ENCODE measurements at places on chromosomes 3 and 15.
A peak's percentile ranks its signal among the peaks of the same experiment; 100 is the strongest.

DNA sequence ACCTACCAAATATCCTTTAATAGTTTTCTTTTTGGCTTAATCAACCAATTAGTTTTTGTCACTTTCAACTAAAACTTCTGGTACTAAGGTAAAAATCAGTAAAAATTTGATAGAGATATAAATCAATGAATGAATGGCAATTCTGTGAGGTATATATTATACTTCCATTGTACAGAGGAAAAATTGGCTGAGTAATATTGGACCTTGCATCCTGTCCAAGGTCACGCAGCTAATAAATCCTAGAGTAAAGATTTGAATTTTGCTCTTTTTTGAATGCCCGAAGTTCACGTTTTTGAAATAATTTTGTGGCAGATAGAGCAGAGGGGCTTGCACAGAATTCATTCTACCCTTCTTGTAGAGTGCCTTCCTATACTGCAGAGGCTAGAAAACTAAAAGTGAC lies 81.1 kb upstream of the ZNF280D start:
- DNase-seq: no peak

DNA sequence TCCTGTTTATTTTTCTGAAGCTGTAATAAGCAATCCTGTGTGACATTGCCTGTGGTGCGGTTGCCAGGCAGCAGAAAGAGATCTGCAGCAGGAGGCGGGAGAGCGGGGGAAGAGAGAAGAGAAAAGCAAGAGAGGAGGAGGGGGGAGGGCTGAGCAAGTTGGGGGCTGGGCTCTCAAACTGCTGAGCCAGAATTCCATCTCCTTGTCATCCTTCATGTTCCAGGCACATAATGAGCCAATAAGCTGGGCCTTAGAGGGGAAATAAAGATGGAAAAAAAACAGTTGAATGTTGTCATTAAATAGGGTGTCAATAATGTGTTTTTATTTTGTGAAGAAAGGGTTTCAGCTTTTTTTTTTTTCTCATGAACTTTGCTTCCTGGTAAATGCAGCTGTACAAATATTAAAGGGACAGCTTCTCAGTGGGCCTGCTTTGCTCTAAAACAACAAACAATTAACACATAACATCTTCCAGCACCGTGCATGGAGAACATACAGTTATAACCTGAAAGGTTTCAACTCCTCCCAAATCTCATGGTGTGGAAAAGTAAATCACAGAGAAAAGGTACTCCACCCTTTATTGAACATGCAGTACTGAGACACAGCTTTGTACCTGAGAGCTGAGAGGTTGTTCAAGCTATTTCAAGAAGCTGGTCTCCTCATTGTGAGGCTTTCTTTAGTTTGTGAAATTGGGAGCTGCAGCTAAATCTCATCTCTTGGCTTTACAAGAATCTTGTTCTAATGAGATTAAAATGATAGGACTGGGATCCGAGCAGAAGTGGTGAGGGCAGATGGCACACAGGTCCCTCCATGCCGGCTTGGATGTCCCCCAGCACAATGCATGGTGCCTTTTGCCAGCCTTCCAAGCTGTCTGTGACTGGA lies 451.1 kb upstream of the KCNMB2 start:
- peak; percentile 36 for DNase-seq

- DNase-seq: no peak
Measured at GRCh38 chr3:4758957-4759656, 220.1 kb upstream of the BHLHE40 start.

DNA sequence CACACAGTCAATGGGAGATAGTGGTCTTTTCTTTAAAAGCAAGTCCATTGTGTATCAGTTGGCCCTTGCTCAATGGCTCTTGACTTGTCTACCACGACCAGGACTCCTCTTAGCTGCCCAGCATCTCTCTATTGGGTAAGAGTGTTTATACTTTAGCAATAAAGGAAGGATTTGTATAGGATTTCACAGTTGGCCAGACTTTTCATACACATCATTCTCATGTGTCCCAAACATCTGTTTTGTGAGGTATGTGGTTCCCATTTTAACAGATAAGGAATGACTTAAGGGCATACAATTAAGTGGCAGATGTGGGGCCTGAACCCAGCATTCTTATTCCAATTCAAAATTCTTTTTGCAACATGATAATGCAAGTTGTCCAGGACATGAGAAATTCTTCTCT lies 191.5 kb downstream of the CHST2 start:
- DNase-seq: no peak

DNA sequence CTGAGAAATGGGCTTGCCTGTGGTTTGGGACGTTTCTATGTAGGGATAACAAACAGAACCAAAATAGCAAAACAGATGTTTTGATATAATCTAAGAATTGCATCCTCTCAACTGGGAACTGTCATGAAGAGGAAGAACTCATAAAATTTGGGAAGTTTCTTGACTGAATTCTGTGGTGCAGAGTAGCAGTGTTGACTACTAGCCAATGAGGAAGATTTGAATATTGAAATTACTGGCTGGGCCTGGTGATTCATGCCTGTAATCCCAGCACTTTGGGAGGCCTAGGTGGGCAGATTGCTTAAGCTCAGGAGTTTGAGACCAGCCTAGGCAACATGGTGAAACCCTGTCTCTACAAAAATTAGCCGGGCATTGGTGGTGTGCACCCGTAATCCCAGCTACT lies 42.2 kb downstream of the ZNF609 start:
- DNase-seq: no peak

DNA sequence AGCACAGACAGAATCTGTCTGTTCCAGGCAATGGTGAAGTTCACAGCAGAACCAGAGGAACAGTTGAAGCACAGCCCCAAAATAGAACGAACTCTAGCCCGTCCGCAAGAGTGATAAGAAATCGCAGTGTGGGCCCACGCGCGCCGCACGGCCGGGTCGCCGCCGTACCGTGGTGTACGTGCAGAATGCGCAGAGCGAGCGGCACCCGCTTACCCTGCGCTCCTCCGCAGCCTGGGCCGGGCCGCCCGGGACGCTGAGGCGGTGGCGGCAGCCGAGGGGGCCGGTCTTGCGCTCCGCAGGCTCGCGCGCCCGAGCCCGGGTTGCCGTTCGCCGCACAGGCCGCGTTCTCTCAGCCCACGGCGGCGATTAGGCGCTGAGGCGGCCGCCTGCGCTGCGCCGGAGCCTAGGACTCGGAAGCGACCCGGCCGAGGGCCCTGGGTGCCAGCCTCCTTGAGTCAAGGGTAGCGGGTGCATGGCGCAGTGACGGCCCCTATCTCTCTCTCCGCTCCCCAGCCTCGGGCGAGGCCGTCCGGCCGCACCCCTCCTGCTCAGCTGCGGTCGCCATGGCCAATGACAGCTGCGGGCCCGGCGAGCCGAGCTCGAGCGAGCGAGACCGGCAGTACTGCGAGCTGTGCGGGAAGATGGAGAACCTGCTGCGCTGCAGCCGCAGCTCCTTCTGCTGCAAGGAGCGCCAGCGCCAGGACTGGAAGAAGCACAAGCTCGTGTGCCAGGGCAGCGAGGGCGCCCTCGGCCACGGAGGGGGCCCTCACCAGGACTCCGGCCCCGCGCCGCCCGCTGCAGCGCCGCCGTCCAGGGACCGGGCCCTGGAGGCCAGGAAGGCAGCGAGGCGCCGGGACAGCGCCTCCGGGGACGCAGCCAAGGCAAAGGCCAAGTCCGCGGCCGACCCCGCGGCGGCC lies 20.5 kb downstream of the WDR73 start:
- peak; percentile 64 for DNase-seq

DNA sequence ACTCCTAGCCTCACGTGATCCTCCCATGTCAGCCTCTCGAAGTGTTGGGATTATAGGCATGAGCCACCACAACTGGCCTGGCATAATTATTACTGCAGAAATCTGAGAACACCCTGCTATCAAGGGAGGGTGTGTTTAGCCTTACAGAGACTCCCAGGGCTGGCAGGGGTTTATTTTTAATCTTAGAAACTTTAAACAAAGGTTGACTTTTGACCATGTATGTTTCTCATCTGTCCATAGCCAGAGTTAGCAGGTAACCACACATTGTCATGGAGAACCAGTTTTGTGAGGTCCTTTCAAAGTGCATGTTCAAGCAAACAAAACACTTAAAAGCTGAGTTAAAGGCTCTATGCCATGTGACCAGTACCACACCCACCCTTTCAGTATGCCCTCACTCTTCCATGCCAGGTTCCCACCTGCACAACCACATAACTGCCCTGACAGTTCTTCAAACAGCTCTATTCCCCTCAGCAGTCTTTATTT lies 11.1 kb downstream of the SIAH2 start:
- no peak for DNase-seq

GRCh38 chr15:59654046-59654445 lies 3.3 kb downstream of the GTF2A2 start:
- no peak for DNase-seq

GRCh38 chr15:81069356-81069755 lies 64.7 kb upstream of the CFAP161 start:
- DNase-seq: no peak

GRCh38 chr15:51917493-51917892 lies 54.1 kb downstream of the LEO1 start:
- no peak for DNase-seq

DNA sequence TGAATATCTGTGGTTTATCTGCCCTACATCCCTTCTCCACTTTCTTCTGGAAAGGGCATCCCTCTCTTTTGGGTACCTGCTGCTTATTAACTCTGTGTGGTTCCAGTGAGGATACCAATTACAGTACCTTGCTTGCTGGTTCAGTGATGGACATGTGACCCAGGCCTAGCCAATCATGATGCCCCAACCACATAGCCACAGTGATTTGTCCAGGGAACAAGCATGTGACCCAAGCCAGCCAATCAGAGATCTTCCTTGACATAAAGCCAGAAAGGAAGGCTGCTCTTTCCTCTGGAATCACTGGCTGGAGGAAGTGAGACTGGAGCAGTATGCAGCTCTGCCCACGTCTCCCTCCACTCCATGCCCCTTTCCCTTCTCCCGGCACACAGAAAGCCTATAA lies 10.9 kb upstream of the TMEM158 start:
- no peak for DNase-seq

DNA sequence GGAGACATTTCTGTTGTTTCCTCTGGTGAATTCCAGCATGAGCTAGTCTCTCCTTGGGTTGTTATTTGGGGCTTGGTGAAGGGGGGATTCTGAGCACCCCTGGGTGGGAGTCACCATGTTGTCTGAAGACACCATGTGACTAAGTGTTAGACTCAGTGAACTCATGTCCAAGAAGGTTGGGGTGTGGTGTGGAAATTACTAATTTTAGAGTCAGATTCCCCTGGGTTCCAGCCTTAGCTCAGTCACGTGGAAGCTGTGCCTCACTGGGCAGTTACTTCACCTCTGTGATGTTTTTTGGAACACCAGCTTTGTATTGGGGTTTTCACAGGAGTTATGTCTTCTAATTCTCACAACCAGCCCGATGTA lies 171.5 kb downstream of the RPLP1 start:
- no peak for DNase-seq

- no peak for DNase-seq
Measured at GRCh38 chr3:63779227-63779626, 39.9 kb upstream of the C3orf49 start.

GRCh38 chr3:194861375-194861774 lies 175.7 kb downstream of the FAM43A start:
- no peak for DNase-seq

DNA sequence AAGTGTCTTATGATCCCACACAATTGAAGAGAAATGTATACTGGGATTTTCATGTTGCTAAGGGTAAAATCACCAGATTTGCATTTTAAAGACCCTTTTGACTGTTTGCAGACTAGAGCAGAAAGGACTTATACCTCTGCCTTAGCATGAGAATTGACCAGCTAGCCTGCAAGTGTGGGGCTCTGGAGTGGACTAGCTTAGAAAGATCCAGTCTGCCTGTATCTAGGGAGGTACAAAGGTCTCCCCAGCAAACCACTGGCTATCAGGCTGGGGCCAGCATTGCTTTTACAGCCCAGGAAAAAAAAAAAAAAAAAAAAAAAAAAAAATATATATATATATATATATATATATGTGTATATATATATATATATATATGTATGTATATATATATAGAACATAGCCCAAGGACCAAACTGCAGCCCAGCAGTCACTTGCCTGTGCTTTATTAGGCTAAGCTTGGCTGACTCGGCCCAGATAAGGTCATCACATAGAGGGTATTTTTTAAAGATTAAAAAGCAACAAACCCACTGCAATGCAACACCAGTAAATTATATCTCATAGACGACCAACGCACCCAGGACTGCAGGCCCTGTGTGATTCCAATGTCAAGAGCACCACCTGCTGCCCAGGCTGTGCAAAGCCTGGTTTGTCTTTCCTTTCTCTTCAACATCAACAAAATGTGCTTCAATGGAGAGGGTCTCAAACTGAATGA lies 63.7 kb downstream of the DCLK3 start:
- peak; percentile 15 for DNase-seq

GRCh38 chr3:94616833-94617232 lies 554.0 kb downstream of the NSUN3 start:
- no peak for DNase-seq

DNA sequence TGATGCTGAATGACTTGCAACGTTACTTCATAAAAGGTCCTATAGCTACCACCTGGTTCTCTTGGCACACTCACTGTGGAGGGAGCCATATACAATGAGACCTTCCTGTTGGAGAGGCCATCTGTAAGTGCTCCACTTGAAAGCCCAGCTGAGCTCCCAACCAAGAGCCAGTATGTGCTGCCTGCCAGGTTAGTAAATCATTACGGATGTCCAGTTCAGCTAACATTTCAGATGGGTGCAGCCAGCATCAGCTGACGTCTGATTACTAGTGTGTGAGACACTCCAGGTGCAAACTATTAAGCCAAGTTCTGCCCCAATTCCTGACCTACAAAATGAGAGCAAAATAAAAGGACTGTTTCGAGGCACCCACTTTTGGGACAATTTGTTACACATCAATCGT lies 274.4 kb upstream of the ROBO2 start:
- DNase-seq: no peak

DNA sequence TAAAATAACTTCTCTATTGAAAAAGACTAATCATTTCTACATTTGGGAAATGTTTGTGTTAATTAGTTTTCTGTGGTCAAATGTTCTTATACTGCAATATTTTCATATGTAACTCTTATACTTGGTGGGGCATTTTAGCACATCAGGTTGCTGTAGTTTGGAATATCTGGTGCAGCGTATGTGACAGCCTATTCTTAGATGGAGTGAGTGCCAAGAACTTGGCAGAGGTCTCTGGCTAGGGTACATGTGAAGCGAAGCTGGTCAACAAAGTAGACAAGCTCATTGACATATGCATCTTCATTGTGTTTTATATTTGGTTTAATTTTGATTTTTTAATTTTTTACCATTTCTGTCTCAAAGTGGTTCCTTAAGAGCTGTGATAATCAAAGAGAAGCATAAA lies 53.2 kb downstream of the CHAC1 start:
- DNase-seq: no peak

- DNase-seq: no peak
Measured at GRCh38 chr3:134797057-134797740, 2.1 kb downstream of the EPHB1 start.

- DNase-seq: no peak
Measured at GRCh38 chr3:59237121-59237520, 187.3 kb upstream of the CFAP20DC start.

- DNase-seq: peak; percentile 7
Measured at GRCh38 chr3:42755681-42756578, 17.1 kb downstream of the CCDC13 start.

DNA sequence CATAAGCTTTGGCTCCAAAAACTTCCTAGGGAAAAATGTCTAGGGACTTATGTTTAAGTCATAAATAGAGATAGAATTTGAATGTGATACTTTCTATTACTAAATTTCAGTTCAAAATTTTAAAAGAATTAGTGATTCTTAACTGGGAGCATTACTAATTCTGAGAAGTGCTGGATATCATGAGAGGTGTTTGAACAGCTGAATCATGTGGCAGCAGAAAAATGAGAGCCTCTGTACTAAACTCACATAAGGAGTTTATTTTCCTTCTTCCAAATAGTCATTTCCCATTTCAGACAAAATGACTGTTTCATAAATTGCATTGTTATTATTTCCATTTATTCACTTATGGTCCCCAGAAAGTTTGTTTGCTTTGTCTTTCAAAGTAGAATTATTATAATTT lies 62.7 kb downstream of the SLMAP start:
- no peak for DNase-seq
